ENCODE measurements at places on chromosomes 1 and 21. TPM values are rescaled to one million over a fixed set of nuclear protein-coding genes. Genes with fewer than 3 reads are reported as not detected.

Gene ALPL
- total RNA-seq, result 0.05 TPM

Gene LEMD1
- not detected for total RNA-seq

Gene PALMD
- total RNA-seq, result 79.6 TPM

Gene SPRR2F
- not detected for total RNA-seq

Gene SPRR2G
- total RNA-seq, result not detected

Gene ESPN
- total RNA-seq, result 0.67 TPM

Gene C1QTNF12
- total RNA-seq, result 0.25 TPM

Gene FBLIM1
- 137 TPM for total RNA-seq

Gene WNT4
- total RNA-seq, result not detected

Gene OPRD1
- not detected for total RNA-seq

Gene CYP4Z1
- total RNA-seq, result not detected

Gene GSTM3
- 27.5 TPM for total RNA-seq

Gene FCGR1A
- total RNA-seq, result not detected

Gene AQP10
- not detected for total RNA-seq

Gene UBL4B
- total RNA-seq, result not detected

Gene DYRK1A
- total RNA-seq, result 27.0 TPM

Gene LEFTY1
- total RNA-seq, result not detected

Gene ATP1A4
- not detected for total RNA-seq

Gene BSDC1
- total RNA-seq, result 56.6 TPM

Gene LCE1A
- total RNA-seq, result not detected

Gene SOD1
- 230 TPM for total RNA-seq

Gene TTLL10
- not detected for total RNA-seq

Gene DNALI1
- 0.34 TPM for total RNA-seq

Gene MTF2
- 12.5 TPM for total RNA-seq

Gene TMEM82
- not detected for total RNA-seq

Gene SLC16A4
- 1.5 TPM for total RNA-seq

Gene MRPS6
- 15.2 TPM for total RNA-seq

Gene SETDB1
- 20.0 TPM for total RNA-seq

Gene RYR2
- total RNA-seq, result not detected

Gene FNDC7
- total RNA-seq, result not detected

Gene AGT
- total RNA-seq, result not detected

Gene FCRL6
- total RNA-seq, result not detected

Gene GUCA2A
- not detected for total RNA-seq

Gene DMAP1
- total RNA-seq, result 40.1 TPM

Gene IFI44L
- total RNA-seq, result 37.1 TPM

Gene SLC9C2
- total RNA-seq, result not detected

Gene MYOG
- total RNA-seq, result not detected

Gene CFHR2
- total RNA-seq, result not detected

Gene S100A3
- total RNA-seq, result 9.7 TPM

Gene SPAG17
- total RNA-seq, result not detected

Gene MPC2
- total RNA-seq, result 43.8 TPM

Gene F13B
- total RNA-seq, result not detected

Gene SELENBP1
- 1.9 TPM for total RNA-seq

Gene DMRTA2
- not detected for total RNA-seq

Gene NEXN
- total RNA-seq, result 7.0 TPM

Gene OR14C36
- total RNA-seq, result not detected

Gene MAEL
- total RNA-seq, result not detected

Gene RPE65
- not detected for total RNA-seq

Gene SLC45A1
- total RNA-seq, result 0.80 TPM
